ENCODE measurements at places on chromosomes 11 and 22. TPM values are rescaled to one million over a fixed set of nuclear protein-coding genes. Genes with fewer than 3 reads are reported as not detected.

The TMEM121B gene
- 0.22 TPM for total RNA-seq

The OR56A1 gene
- total RNA-seq = not detected

The C11orf42 gene
- total RNA-seq = not detected

The AQP11 gene
- 0.24 TPM for total RNA-seq

The POU2AF2 gene
- total RNA-seq = not detected

The NAA40 gene
- total RNA-seq = 13.2 TPM

- no peak for DNase-seq
Observed at GRCh38 chr11:86978247-86978646, 23.1 kb upstream of the FZD4 start.

DNA sequence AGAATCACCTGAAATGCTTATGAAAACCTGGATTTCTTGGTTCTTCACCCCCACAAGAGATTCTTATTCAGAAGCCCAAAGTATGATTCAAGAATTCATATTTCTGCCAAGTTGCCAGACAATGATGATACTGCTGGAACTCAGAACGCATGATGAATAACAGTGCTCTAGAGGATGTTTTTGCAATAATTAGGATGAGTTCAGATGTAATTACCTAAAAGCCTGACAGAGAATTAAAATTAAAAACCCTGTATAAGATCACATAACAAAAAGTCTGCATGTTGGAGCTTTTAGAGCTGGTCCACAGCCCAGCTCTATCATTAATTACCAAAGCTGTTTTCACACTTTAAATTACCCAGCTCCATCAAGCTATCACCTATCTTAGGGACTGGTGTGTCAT, 211.8 kb downstream of the LUZP2 start:
- no peak for DNase-seq

- no peak for DNase-seq
Observed at GRCh38 chr22:19214078-19214473, 35.5 kb upstream of the SLC25A1 start.

GRCh38 chr11:12174477-12175143, 64.2 kb downstream of the MICAL2 start:
- no peak for DNase-seq

DNA sequence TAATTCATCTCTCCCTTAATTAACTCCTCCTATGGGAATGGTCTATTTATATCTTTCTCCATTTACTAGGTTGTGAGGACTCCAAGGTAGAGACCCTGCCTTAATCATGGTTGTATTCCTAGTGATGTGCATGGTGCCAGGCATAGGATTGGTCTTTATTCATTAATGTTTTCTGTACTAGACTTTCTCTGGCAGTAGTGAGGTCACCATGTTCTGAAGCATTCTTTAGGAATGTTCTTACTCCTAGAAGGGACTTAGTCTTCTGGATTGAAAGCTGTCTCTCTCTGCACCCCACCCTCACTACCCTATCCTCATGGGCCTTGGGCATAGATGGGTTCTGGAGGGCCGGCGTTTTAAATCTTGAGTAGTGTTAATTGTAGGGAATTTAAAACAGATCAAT, 10.6 kb upstream of the INSC start:
- no peak for DNase-seq

DNA sequence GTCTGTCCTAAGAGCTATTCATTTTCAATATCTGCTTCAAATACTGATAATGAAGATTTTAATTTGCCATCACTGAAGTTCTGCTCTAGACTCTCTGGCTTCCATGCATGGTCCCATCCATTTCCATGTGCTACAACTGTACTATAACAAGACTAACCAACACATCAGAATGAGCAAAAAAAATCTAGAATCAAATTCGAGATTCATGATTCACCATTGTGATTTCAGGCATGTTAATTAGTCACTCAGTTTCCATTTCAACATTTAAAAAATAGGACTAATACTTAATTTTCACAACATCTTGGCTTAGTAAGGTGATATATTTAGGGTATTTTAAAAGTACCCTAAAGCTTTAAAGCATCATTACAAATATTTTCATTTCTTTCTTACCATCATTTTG, 22.8 kb downstream of the PICALM start:
- DNase-seq = no peak

DNA sequence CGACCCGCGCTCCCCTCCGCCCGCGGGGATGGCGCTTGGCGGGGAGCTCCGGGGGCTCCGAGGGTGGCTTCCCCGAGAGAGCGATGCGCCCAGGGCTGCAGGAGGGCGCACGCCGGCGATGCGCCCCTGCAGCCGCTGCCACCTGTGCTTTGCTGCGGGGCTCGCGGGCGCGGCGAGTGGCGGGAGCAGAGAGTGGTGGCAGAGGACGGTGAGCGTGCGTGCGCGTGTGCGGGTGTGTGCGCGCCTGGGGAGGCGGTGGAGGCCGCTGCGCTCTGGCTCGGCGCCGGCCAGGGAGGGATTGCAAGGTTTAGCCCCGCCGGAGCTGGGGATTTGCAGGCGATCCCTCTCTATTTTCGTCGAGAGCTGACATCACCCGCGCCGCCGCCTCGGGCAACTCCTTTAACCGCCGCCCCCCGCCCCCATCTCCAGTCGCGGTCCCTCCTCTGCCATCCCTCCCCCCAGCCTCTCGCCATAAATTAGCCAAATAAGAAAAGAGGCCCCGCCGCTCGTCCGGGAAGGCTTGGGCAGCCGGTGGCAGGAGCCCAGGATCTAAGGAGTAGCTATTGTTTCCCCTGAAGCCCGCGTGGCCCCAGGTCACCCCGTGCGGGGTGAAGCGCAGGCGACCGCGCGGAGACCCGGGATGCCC, at the start of gene SLC1A2:
Gene SLC1A2, minus strand, starts transcription at position 375 of the 646 bp plus-strand sequence. CDS start 592 bp downstream, outside the sequence.
- DNase-seq = peak; percentile 22

DNA sequence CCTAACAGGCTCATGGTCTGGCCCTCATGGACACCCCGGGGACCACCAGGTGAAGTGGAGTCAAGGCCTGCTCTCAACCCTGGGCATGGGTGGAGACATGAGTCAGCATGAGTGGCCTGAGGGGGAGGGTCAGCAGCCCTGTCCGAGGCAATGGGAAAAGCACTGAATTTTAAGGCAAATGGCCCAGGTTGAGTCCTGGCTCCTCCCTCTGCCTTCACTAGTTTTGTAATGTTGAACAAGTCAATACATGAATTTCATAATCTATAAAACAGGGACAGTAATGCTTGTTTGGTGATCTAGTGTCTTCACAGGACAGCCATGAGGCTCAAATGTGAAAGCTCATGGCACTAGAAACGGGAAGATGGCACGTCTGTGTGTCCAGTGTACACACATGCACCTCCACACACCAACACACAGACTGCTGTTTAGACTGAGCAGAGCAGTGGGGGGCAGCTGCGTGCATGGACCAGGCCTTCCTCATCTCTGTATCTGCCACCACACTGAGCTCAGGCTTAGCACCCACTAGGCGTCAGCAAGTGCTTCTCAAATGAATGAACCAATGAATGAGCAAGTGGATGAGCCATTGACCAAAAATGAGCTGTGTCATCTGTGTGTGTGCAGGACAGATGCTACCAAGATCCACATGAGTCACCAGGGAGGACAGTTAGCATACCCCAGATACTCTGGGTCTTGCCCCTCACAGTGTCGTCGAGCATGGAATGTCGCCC, 63.4 kb downstream of the NRXN2 start:
- no peak for DNase-seq

DNA sequence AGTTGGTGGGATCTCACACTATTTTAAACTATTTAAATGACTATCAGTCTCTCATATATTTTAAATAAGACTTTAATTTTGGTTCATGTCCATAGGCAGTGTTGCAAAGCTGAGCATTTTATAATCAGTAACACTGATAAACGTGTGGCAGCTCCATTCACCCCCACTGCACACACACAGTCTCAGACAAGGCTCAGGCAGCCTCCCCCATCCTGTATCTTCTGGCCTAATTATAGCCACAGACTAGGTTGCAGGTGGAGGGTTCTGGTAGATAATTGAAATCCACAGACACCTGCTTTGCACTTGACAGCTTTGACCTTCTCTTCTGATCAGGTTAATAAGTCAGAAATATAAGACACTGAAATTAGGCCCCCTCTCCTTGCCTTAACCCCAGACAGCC, 118.5 kb upstream of the LDLRAD3 start:
- no peak for DNase-seq

DNA sequence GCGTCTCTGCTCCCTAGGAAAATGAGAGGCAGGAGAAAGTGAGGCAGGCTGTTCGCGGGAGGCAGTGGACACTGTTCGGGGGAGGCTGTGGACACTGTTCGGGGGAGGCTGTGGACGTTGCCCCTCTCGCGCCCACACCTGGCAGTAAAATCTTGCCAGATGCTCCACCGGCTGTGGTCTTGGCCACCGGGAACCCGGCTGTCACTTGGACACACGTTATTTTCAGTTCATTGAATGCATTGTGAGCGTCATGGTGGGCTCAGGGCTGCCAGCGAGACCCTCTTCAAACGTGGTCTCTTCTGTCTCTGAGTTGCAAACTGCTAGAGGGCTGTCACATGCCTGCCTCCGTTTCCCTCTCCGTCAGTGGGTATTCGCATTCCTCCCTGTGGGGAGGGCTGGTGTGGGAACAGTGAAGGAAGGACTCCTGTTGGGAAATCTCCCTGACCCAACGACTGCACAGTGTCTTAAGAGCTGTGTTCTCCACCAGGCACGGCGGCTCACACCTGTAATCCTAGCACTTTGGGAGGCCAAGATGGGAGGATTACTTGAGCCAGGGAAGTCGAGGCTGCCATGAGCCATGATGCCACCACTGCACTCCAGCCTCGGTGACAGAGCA, 1.4 kb downstream of the PRR5 start:
- no peak for DNase-seq

DNA sequence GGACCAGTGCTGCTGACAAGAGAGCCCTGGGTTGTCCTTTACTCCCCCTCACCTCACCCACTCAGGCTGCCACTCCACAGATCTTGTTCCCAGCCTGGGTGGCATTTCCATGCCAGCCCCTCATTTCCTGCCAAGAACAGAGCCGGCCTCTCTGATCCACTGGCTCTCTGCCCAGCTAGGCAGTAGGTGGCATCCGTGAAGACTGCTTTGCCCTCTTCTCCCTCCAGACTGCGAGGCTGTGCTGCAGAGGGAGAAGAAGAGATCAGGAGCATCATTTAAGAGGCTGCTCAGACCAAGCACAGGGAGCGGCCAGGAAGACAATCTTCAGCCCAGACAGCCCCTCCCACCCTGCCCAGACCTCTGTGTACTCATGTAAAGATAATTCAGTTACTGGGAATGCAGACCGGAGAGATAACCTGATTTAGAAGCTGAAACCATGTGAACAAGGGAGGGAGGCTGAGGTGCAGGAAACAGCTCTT, 126.9 kb upstream of the NCAM1 start:
- no peak for DNase-seq

GRCh38 chr11:23725752-23726151, 771.1 kb upstream of the LUZP2 start:
- no peak for DNase-seq

DNA sequence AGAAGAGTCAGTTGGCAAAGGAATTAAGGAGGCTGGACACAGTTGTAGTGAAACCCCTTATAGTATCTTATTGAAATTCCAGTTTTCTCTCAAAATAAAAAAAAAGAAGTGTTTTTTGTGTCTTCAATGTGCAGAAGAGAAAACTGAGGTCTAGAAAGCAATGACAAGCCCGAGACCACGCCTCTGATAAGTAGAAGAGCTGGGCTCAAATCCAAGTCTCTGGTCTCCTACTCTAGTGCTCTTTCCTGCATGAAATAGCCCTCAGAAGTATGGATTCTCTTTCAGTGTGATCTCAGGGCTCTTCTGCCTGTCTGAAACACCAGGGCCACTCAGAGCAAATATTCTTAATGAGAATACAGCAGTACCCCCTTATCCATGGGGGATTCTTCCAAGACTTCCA, 200.9 kb downstream of the KIF18A start:
- DNase-seq = no peak

GRCh38 chr11:110454609-110455008, 24.9 kb downstream of the FDX1 start:
- no peak for DNase-seq

DNA sequence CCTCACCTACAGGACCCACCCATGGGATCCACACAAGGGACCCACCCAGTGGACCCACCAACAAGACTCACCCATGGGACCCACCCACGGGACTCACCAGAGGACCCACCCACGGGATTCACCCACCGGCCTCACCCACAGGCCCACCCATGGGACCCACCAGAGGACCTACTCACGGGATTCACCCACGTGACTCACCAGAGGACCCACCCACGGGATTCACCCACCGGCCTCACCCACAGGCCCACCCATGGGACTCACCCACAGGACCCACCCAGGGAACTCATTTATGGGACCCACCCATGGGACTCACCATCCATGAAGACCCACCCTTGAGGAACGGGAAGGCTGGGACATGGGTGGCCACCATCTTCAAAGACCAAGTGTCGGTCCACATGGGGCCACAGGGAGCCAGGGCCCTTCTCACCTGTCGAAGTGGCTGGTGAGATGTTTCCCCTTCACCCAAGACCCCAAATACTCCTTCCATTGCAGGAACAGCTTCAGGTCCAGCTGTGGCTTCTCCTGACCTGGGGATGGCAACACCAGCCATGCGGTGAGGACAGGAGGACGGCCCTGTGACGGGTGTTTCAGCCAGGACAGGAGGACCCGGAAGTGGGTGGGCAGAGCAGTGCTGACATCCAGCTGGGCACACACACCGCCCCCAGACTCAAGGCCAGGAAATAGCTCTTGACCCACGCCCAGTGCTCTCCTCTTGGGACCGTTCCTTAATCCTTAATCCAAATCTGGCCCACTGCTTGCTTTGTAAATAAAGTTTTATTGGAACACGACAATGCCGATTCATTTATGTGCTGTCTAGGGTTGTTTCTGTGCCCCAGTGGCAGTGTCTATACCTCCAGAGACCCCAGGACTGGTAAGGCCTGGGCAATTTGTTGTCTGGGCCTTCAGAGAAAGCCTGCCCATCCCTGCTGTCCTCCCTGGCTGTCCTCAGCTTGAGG, 1005.1 kb downstream of the BRD1 start:
- DNase-seq = no peak

GRCh38 chr11:83025267-83025704, 46.4 kb downstream of the RAB30 start:
- DNase-seq = no peak

Measured in activated naive CD4-positive, alpha-beta T cell treated with anti-CD3 and anti-CD28 coated beads for 36 hours (primary cell).